ENCODE measurements at places on chromosomes 6 and 20.

DNA sequence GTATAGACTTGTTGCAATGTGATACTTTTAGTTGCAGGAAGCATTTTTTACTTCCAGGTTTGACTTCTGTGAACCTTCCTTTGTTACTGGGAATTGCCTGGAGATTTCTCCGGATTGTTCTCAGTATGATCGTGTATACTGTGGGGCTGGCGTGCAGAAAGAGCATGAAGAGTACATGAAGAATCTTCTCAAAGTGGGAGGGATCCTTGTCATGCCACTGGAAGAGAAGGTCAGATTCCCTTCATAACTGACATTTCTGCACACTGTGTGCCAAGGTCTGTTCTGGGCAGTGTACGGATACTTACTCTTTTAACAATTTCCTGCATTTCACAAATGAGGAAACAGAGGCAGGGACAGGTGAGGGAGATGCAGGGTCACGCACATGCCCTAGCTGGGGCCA is 9.7 kb downstream of the PCMTD2 start:
- DNase-seq: no peak

- no peak for DNase-seq
Measured at GRCh38 chr20:41304002-41304401, 13.5 kb downstream of the ZHX3 start.

GRCh38 chr20:9510911-9511310 is 3.5 kb upstream of the LAMP5 start:
- no peak for DNase-seq

GRCh38 chr6:161021543-161021942 is 30.0 kb downstream of the MAP3K4 start:
- no peak for DNase-seq

DNA sequence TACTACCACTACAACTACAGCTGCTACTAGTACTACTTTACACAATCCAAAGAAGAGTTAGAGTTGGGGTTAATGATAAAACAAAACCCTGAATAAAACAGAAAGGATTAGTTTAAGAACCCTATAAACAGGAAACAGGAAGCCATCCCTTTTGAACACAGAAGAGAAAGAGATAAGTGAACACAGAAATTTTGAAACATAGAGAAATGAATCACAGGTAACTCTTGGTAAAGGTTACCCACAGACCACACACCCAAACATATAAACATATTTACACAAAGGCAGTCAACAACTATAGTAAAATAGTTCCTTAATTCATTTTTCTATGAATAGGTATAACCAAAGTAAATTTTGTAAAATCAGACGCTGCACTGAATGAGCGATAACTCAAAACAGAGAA is 98.1 kb downstream of the RNGTT start:
- DNase-seq: no peak

- no peak for DNase-seq
Measured at GRCh38 chr20:21496452-21496851, 17.4 kb downstream of the NKX2-2 start.

GRCh38 chr6:116459927-116460326 is 1.2 kb upstream of the CALHM6 start:
- no peak for DNase-seq

- no peak for DNase-seq
Measured at GRCh38 chr6:28808383-28808782, 115.4 kb downstream of the TRIM27 start.

- DNase-seq: no peak
Measured at GRCh38 chr6:169592558-169592957, 109.3 kb downstream of the WDR27 start.

GRCh38 chr6:7176208-7176607 is 68.4 kb downstream of the RREB1 start:
- no peak for DNase-seq

GRCh38 chr6:157258878-157259277 is 64.4 kb downstream of the TMEM242 start:
- no peak for DNase-seq

DNA sequence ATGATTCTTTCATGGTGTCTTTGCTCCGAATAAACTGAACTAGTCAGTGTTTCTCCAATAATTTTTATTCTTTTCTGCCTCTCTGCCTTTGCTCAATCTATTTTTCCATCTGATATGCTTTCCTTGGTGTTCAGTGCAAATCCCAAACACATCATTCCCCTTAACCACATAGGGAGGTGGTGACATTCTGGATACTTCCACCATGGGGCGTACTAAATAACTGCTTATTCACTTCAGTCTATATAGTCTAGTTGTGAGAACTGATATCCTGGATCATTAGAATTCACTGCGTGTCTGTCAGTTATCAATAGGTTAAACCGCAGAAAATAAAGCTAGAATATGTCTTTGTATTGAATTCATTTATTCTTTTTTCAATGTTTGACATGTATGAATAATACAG is 83.1 kb downstream of the KCNQ5 start:
- no peak for DNase-seq

- no peak for DNase-seq
Measured at GRCh38 chr6:89048985-89049384, 31.6 kb upstream of the PNRC1 start.
